NCI-H69 (cell line): ENCODE measurements at places on chromosomes 4 and X.

DNA sequence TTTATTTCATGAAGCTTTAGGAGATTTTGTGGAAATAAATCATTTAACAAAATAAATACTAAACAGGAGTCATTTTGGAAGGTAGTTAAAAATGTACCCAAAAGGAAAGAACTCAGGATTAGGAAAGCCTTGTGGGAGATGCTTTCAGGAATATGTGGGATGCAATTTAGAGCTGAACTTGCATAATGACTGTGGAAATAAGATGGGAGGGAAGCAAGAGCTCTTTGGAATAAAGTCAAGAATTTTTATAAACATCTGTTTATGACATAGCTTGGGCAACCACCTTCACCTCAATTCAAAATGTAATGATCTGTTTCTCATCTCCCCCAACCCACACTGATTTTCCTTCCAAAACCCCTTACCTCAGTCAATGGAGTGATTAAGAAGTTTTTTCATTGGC is 623.8 kb downstream of the FAT4 start:
- no peak for DNase-seq

DNA sequence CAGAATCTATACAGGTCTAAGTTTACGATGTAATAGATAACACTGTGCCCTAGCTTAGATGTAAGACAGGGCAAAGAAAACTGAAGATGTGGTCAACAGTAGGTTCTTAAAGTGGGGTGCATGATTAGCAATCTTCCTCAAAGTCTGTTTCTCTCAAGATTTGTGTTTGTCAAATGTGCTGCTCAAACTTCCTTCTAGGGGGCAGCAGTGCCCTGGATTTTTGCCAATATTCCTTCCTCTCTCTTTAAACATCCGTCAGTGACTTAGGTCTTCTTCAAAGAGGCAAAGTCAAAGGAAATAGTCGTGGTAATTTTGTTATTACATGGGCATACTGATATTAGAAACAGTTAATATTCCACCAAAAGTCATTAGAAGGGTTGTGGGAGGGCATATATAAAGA is 4.2 kb upstream of the PDHA2 start:
- DNase-seq: peak; percentile 16

DNA sequence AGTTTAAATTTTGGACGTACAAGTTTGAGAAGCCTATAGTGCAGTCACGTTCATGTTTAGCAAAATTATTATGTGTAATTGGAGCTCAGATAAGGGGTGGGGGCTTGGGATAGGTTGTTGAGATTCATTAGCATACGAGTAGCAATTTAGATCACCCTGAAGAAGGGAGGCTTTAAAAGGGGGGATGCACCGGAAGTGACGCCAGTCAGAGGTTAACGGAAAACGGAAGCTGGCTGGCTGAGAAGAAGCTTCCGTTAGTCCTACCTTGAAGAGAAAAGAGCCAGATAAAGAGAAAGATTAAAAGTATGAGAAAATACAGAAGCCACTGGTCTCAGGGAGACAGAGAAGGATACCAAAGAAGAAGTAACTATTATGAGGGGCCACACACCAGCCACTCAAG is 1.1 kb upstream of the NXT2 start:
- no peak for DNase-seq

- DNase-seq: no peak
Measured at GRCh38 chrX:154140742-154141141, 3.3 kb upstream of the OPN1LW start.

- no peak for DNase-seq
Measured at GRCh38 chr4:176443646-176444409, 124.1 kb downstream of the SPCS3 start.

- DNase-seq: peak; percentile 67
Measured at GRCh38 chr4:138841343-138841742, 174.2 kb upstream of the NOCT start.

DNA sequence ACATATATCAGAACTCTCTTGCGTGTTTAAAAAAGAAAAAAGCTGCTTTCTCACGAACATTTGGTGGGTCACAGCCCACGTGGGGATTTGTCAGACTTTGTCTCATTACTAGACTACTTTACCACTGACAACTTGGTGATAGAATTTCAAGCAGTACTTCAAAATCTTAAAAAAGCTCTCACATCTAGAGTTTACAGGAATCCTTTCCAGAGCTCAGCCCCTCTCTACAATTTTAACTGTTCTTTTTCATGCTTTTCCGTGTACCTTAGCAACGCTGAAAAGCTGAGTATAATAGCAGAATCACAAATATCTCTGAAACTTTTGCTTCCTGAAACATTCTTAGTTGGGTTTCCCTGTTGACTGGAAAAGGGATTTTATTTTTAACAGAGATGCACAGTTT is 50.2 kb downstream of the SMAD1 start:
- DNase-seq: no peak

- no peak for DNase-seq
Measured at GRCh38 chrX:11309220-11309619, 16.0 kb downstream of the AMELX start.

DNA sequence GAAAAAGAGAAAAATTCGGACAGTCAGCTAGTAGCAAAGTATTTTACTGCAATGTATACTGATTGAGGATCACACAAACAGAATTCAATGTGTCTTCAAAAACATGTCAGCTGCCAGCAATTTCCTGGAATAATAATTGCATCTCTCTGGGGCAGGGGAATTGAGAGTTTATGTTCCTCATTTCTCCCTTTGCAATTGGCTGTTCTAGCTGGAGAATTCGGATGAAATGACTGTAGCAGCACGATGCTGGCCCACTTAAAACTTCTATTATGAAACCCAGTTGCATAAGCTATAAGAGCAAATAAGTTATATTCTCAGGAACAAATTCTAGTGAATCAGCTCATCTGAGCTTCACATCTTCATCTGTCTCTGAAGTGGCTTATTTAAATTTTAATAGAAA is 99.9 kb upstream of the CPEB2 start:
- DNase-seq: no peak

- DNase-seq: peak; percentile 41
Measured at GRCh38 chr4:3786196-3786869, 20.1 kb downstream of the ADRA2C start.

DNA sequence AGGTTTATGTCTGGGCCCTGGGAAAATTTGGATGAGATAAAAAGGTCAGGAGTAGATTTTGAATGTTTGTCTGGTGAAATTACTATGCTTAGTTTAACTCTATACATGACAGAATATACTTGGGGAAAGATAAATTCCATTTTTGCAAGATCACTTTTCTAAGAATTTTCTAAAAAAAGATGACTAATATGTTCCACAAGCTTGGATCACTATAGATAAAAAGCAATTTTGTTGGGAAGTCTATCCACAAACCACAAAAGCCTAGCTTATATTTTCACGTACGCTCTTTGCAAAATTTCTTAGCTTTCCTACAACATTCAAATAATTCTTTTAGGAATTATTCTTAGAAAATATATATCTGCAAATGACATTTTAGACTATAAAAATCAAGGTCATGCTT is 20.6 kb upstream of the COQ2 start:
- DNase-seq: no peak

DNA sequence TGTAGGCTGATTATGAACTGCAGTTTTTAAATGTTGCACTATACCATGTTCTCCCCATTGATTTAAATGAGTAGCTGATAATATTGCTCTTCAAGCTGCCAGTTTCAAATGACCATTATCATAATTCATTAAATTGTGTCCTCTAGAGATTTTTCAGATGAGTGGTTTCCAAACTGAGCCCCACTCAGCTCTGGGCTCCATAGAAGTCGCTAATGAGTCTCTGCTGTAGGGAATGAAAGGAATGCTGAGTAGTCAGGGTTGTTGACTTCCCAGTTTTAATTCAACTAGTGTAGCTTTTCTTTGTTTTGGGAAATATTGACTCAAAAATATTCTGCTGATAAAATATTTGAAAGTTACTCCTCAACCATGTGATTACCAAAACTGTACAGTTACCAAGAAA is 1081.1 kb downstream of the ARAP2 start:
- DNase-seq: peak; percentile 9
